ENCODE measurements at places on chromosomes 2 and 18.

DNA sequence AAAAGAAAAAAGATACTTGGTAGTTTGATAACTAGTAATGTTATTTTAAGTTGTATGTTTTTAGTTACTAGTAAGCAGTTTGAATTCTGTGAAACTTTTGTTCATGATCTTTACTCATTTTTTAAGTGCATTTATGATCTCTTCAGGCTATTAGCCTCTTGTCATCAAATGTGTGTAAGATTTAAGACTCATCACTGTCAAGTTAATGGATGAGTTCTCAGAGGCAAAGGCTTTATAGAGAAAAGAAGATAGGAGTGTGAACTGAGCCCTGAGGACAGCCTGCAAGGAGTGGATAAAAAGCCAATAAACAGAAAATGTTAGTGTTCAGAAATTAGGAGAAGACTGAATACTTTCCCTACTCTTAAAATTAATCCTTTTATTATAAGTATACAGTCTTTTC is 13.5 kb downstream of the NDUFV2 start:
- no peak for DNase-seq

DNA sequence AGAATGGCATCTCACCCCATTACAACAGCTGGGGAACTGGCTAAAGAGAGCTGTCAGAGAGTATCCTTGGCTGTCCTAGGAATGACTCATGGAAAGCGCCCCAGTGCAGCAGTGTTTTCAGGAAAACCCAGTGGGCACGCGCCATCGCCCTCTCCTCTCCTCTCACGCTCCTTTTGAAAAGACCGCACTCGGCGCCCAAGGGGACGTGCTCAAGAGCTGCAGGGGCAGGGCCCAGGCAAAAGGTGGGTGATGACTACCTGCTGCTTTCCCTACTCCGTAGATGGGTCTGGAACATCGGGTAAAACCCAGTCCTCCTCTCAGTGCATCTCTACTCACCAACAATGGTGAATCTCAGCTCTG is 68.1 kb downstream of the EMILIN2 start:
- DNase-seq: no peak

GRCh38 chr2:236678307-236678975 is 108.8 kb downstream of the ACKR3 start:
- DNase-seq: no peak

GRCh38 chr2:180314086-180314485 is 307.0 kb upstream of the CWC22 start:
- DNase-seq: no peak

- no peak for DNase-seq
Measured at GRCh38 chr2:73009177-73009839, 62.2 kb downstream of the SFXN5 start.

- DNase-seq: no peak
Measured at GRCh38 chr18:48459016-48459415, 49.8 kb upstream of the ZBTB7C start.

- DNase-seq: no peak
Measured at GRCh38 chr18:22678486-22678885, 254.6 kb upstream of the RBBP8 start.

DNA sequence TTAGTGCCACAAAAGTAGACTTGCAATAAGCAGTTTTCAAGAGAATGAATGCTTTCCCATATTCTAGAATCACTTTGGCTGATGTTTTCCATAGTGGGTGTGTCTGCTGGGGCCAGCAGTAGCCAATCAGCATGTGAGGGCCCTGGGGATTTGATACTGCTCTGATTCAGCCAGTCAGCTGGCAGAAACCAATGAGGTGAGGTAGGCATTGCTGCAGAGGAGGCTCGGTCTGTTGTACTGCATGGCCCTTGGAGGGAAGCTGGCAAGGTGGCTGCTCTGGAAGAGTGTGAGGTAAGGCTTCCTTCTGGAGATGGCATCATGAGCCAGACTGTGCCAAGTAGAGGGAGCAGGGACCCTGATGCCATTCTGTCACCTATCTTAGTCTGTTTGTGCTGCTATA is 22.7 kb downstream of the TMEM87B start:
- DNase-seq: no peak

DNA sequence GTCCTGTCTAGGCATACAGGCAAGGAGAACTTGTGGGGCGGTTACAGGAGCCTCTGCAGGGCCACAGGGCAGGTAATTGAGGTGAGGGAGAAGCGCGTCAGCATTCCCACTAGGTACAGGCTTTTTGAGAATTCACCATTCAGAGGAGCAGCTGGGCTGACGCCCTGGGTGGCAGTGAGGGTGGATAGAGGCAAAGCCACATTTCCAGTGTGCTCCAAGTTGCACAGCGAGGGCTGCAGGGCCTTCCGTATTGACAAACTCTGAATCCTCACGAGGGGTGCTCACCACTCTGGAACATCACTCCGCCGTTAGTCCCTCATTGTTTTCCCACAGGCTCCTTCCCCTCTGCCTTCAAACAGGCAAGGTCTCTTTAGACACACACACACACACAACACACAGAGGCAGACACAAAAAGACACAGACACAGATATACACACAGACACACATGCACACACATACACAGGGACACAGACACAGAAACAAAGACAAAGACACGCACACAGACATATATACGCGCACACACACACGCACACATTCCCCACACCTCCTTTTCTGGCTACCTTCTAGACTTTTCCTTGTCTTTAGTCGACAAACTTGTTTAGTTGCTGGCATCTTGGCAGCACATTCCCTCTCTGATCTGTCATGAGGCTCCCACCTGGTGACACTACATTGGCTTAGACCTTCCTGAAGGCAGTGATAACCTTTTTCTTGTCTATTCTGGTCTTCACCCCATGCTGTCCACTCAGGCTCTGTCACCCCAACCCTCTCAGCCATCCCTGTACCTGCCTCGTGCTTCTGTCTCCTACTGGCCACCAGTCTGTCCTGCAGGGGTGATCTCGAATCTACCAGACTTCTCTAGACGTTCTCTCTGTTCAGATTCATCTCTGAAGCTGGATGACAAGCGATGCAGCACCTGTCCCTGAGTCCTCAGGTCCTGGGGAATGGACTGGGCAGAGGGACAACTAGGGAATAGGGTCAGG is 136.8 kb downstream of the ALPK2 start:
- DNase-seq: no peak

DNA sequence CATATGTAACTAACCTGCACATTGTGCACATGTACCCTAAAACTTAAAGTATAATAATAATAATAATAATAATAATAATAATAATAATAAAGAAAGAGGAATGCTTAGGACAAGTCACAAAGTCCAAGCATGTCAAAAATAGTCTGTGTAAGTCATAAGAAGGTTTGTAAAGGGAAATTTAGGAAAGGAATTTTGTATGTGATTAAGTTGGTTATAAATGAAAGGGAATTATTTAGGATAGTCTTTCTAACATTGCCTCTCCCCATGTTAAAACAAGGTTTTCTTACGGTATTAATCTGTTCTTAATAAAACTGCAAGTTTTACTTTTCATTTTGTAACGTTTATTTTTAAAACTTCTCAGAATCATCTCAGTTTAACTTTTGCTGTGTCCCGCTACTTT is 62.8 kb downstream of the SESTD1 start:
- DNase-seq: peak; percentile 8

DNA sequence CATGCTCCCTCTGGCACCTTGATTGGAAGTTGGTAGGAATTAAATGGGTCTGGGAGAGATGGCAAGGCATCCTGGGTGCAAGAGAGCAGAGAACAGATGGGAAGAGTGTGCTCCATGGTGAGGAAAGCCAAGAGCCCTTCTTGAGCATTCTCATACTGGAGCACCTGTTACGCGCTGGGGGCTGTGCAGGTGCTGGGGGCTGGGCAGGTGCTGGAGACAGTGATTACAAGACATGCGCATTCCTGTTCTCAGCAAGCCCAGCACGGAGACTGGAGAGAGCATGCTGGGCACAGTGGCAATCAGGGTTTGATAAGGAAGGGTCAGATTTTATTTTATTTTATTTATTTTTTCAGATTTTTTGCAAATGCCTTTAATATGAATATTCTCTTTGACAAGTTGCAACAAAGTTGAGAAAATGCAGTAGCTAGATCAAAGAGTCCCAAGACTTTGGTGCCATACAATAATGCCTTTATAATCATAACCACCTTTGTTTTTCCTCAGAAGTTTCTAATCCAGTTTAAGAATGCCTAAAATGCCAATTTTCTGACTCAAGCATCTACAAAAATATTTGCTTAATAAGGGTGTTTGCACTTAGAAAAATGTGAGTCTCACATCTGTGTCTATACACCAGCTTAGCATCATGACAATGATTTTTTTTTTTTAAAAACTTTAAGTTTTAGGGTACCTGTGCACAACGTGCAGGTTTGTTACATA is 193.3 kb downstream of the RNF152 start:
- no peak for DNase-seq

- no peak for DNase-seq
Measured at GRCh38 chr18:36977121-36977520, 148.2 kb downstream of the KIAA1328 start.

DNA sequence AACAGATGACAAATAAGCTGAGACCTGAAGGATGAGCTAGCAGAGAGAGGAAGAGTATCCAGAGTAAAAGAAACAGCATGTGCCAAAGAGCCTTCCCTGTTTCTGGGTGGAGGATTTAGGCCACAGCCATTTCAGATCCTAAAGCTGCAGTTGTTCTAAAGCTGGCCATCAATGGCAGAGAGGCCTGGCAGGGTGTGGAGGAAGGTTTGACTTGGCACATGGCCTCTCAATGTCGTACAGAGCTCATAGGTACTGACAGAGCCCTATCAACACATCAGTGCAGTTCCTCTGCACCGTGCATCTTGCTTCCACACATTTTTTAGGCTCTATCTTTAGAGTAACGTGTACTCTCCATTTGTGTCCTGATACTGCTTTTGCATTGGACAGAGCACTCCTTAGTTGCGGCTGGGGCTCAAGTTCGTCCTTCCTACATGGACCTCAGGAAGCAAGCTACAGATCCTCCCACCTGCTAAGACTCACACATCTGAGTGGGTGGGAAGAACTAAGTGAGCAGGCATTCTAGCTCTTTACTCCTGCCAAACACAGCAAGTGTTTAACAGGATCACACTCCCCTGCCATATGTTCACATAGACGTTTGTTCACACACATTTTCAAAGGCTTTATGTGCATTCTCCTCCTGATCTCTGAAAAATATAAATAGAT is 3.0 kb upstream of the CHMP3 start:
- no peak for DNase-seq

- no peak for DNase-seq
Measured at GRCh38 chr2:188916736-188917135, 57.4 kb upstream of the COL3A1 start.

DNA sequence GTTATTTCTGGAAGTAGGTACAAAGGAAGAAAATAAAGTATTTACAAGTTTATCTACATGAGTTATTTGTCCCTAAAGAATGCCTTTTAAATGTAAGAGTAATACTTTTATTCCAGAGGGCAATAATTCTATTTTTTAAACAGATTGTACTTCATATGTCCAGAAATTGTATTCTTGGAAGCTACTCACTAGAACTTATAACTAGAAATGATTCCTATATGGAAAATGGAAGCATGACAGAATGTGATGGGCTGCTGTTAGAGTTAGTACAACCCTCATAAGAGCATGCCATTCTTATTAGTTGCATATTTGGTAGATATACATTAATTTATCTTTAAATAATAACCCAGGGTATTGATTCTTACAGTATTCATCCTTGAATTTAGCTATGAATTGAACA is 362.0 kb downstream of the FSIP2 start:
- DNase-seq: no peak

DNA sequence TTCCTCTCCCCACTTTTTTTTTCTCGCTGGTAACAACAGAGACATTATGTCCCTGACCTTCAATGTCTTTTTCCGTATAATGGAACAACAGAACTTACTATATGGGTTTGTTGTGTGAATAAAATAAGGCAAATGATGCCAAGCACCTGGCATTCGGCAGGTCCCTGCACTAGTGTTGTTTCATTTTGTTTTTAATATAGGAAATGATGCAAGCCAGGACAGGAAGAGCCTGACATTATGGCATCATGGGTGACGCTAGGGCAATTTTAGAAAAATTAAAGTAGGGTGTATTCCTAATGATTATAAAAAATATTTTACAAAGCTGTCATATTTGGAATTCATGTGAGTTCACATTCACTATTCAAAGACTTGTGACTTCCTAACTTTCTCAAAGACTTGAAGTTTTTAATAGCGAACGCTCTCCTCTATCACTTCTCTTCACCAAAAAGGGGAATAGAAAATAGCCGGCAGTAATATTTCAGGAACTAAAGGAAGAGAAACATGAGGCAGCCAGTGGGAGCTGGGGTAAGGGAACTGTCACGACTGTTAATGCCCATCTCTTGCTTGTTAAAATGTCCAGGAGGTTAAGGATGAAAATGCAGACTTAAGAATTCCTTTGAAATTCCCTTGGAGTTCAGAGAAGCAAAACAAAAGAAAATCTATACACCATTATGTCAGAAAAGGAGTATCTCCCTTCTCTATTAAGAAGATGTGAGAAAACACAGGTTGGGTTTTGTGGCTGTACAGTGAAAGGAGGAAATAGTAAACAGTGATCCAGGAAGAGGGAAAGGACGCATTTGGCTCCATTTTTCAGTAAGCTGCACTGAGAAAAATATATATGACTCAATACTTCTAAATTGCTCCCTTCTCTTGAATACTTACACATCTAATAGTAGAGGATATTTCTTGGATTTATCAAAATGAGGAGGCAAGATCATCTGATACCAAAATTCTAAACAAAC is 60.2 kb downstream of the DPP4 start:
- DNase-seq: no peak

DNA sequence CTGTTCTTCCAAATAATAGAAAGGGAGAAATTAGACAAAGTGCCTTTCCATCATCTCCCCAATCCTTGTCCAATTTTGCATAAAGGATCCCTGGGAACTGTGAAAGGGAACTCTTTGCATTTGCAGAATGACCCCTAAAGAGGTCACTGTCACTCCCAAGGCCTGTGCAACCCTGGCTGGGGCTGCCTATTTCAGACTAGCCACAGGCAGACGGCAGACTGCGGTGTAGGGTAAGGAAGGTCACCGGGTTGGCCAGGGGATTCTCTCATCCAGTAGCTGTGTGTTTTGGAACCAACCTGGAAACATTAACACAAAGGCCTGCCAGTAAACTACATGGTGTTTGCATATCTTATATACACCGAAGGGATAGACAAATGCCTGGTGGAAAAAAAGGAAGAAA is 818.7 kb downstream of the BCL11A start:
- no peak for DNase-seq

- DNase-seq: no peak
Measured at GRCh38 chr2:43078781-43079755, 147.3 kb downstream of the ZFP36L2 start.

- DNase-seq: no peak
Measured at GRCh38 chr18:7190547-7191156, 40.2 kb upstream of the LRRC30 start.

GRCh38 chr2:11732587-11732986 is 13.8 kb upstream of the LPIN1 start:
- no peak for DNase-seq

- DNase-seq: no peak
Measured at GRCh38 chr2:38129987-38130386, 54.0 kb upstream of the CYP1B1 start.

GRCh38 chr18:63824220-63824525 is 49.0 kb downstream of the SERPINB7 start:
- no peak for DNase-seq

GRCh38 chr2:71538656-71539265 is 85.4 kb downstream of the DYSF start:
- no peak for DNase-seq
